ENCODE measurements at places on chromosomes 7 and 10.

DNA sequence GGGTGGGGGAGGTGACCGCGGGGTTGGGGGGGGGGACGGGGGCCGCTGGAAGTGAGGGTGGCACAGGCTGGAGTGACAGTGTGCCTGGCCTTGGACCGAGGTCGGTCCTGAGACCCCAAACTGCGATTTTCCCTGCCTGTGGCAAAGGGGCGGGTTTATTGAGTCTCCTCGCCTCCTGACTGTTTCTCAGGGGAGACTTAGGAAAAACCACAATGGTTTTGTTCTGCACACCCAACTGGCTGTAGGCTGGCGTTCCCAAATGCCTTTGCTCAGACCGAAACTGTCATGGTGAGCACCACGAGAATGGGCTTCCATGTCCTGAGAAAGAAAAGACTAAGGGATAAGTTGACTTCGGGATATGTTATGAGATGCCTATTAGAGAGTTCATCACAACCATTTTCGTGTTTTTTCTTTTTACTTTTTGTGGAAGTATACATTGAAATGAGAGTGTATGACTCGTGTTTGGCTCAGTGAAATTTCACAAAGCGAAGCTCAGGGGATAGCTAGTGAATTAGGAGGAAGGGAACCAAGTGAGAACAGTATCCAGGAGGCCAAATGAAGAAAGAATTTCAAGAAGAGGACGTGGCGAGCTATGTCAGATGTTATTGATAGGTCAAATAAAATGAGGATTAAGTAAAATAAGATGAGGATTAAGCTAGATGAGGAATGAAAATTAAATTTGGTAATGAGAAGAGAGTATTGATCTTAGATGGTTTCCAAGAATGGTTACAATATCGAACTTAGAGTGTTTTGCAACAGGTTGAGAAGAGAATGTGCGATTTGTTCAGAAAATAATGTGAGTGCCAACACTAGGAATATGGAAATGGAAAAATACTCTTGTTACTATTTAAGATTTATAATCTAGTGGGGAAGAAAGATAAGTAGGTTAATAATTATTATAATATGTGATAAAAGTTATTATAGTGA is 918 bp downstream of the NET1 start:
- DNase-seq: no peak

DNA sequence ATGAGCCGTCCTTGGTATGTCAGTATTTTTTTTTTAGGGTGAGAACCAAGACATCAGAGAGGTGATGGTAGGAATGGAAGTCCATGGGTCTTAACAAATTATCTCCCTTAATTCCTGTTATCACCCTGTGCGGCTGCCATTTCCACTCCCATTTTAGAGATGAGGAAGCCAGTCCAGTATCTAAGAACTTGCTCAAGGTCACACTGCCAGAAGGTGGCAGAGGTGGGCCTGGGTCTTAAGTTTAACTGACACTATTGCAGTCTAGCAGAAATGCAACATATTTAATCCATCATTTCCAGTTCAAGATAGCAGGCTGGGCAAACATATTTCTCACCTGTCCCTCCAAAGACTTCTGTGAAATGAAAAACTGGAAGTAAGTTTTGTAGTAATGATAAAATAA is 108.3 kb downstream of the GLI3 start:
- DNase-seq: no peak

- DNase-seq: no peak
Observed at GRCh38 chr10:110059925-110060324, 52.1 kb downstream of the ADD3 start.

DNA sequence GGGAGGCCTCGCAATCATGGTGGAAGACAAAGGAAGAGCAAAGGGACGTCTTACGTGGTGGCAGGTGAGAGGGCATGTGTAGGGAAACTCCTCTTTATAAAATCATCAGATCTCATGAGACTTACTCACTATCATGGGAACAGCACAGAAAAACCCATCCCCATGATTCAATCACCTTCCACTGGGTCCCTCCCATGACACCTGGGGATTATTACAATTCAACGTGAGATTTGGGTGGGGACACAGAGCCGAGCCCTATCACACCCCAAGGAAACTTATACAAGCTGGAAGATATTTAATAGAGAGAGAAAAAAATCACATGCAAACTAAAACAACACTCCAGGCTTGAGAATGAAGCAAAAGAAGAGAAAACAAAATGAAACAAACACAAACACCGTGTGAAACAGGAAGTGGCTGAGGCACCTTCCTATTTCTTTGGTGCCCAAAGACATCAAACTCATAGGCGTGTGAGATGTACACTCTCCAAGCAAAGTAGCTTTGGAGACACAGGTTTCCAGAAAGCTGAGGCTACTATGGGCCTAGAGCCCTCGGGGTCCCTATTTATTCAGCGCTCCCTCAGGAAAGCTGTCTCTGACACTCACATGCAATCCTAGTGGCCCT is 97.2 kb downstream of the PRKCQ start:
- DNase-seq: no peak

DNA sequence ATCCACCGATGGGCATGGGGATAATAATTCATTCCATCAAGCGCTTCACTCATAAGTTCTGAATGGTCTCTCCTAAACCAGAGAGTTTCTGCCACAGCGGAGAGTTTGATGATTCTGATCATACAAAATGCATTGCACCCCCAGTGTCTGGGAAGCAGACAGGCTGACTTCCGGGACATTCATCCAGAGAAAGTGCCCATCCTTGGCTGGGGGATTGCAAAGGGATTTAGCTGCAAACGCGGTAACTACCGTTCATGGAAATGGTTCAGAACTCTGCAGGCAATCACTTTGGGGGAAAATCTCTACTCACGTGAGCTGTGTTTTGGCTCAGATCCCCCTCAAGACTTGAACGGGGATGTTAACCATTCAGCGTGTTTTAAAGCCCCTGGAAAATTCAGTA is 33.4 kb upstream of the CALN1 start:
- DNase-seq: no peak

DNA sequence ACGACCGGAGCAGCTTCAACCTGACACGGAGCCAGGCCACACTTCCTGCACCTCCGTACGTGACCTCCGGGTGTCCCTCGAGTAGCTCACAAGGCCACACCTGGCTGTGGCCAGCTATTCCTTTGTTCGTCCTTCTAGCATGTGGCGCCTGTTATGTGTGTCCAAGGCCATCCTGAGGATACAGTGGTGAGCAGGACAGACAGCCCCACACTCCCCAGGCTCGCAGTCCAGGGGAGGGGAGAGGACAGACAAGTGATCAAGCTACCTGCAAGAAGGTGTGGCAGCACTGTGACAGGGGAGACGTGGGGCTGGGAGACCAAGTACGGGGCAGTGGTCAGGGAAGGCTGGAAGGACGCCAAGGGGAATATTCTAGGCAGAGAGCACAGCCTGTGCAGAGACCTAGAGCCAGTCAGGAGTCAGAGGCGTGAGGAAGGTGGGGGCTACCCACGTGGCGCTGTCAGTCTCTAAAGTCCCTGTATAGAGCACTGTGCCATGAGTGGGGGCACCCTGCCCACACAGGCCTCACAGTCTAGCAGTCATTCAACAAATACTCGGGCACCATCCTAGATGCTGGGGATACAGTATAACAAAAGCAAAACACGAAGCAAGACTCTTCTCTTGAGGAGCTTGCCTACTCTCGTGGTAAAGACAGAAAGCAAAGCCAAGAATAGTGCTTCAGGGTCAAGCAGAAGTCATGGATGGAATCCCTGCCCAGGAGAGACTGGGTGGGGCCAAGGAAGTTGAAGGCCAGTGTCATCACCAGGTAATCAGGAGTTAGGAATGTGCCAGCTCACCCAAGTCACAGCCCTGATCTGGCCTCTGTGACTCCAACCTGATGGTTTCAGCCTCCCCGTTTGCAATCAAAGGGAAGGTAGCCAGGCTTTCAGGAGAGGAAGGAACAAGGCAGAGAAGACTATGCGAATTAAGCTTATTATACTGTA is 58.6 kb downstream of the PROSER2 start:
- no peak for DNase-seq

Measured in NCI-H774 (cell line).